ENCODE measurements at places on chromosomes 3 and 15. TPM values are rescaled to one million over a fixed set of nuclear protein-coding genes. Genes with fewer than 3 reads are reported as not detected.

The CAND2 gene
- 2.2 TPM for total RNA-seq

The EPHA3 gene
- total RNA-seq, result 1.0 TPM

The FBXL22 gene
- 2.5 TPM for total RNA-seq

DNA sequence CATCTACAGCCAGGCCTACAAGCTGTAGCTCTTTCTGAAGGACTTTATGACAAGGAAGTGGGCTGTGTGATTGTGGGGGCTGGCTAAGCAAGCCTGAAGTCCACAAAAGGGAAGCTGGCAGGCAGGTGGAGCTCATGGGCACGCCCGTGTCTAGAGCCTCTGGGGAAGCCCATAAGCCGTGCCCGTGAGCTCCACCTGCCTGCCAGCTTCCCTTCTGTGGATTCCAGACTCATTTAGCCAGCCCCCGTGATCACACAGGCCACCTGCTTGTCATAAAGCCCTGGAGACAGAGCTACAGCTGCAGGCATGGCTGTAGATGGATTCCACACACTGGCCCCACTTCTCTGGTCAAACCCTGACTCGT, 15.2 kb downstream of the EFCC1 start:
- DNase-seq, result peak; percentile 85
